ENCODE measurements at places on chromosomes 13 and 19.

- DNase-seq, result no peak
Measured at GRCh38 chr13:54445865-54446264, 1417.3 kb downstream of the OLFM4 start.

GRCh38 chr19:52638601-52639000 is 446 bp upstream of the ZNF83 start:
- DNase-seq, result peak; percentile 52

- peak; percentile 4 for DNase-seq
Measured at GRCh38 chr13:70424428-70424827, 316.2 kb upstream of the KLHL1 start.

DNA sequence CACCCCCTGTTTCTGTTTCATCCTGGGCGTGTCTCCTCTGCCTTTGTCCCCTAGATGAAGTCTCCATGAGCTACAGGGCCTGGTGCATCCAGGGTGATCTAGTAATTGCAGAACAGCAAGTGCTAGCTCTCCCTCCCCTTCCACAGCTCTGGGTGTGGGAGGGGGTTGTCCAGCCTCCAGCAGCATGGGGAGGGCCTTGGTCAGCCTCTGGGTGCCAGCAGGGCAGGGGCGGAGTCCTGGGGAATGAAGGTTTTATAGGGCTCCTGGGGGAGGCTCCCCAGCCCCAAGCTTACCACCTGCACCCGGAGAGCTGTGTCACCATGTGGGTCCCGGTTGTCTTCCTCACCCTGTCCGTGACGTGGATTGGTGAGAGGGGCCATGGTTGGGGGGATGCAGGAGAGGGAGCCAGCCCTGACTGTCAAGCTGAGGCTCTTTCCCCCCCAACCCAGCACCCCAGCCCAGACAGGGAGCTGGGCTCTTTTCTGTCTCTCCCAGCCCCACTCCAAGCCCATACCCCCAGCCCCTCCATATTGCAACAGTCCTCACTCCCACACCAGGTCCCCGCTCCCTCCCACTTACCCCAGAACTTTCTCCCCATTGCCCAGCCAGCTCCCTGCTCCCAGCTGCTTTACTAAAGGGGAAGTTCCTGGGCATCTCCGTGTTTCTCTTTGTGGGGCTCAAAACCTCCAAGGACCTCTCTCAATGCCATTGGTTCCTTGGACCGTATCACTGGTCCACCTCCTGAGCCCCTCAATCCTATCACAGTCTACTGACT is at the start of gene KLK3:
Gene KLK3, plus strand, starts transcription at position 280 of the 775 bp plus-strand sequence. Its CDS starts 41 bp downstream, at position 321.
- DNase-seq, result no peak

DNA sequence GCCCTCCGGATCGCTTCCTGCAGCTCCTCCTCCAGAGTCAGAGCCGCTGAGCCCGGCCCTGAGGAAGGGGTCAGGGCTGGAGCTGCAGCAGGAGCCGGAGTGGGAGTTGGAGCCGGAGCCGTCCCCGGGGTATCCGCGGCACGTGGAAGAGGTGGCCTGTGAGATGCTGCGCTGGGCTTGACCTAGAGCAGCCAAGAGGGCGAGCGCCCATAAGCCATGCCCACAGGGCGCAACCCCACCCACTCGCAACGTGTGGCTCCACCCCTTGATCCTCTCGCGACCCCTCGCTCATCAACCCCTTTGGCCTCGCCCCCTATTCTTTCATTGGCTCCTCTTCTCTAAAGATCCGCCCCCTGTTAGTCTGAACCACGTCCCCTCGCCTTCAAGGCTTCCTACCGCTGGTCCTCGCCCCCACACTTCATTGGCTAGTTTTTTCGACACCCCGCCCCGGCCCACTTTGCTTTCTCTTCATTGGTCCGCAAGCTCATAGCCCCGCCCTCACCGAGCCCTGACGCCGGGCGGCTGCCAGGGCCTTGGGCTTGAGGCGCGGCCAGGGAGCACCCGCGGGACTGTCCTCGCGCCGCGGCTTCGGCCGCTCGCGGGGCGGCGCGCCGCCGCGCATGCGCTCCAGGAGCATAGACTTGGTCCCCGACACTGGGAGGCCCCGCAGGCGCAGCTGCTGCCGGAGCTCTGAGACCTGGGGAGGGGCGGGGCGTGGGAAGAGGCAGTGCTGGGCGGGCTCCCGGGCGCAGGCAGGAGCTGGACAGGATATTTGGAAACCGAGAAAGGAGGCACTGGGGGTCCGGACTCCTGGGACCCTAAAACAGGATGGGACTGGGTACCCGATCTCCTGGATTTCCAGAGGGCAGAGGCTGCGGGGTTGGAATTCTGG is 5.4 kb downstream of the MAMSTR start:
- DNase-seq, result peak; percentile 98

DNA sequence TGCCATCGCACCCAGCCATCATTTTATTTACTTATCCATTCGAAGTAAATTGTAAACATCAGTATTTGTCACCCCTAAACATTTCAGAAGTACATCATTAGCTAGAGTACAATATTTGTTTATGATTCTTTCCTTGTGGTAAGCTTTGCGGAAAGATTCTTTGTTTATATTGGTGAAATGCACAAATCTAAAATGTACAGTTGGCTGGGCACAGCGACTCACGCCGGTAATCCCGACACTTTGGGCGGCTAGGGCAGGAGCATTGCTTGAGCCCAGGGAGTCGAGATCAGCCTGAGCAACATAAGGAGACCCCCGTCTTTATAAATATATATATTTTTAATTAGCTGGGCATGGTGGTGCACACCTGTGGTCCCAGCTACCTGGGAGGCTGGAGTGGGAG is 10.1 kb downstream of the LGALS7B start:
- no peak for DNase-seq
